ENCODE measurements at places on chromosomes 12 and 14.

DNA sequence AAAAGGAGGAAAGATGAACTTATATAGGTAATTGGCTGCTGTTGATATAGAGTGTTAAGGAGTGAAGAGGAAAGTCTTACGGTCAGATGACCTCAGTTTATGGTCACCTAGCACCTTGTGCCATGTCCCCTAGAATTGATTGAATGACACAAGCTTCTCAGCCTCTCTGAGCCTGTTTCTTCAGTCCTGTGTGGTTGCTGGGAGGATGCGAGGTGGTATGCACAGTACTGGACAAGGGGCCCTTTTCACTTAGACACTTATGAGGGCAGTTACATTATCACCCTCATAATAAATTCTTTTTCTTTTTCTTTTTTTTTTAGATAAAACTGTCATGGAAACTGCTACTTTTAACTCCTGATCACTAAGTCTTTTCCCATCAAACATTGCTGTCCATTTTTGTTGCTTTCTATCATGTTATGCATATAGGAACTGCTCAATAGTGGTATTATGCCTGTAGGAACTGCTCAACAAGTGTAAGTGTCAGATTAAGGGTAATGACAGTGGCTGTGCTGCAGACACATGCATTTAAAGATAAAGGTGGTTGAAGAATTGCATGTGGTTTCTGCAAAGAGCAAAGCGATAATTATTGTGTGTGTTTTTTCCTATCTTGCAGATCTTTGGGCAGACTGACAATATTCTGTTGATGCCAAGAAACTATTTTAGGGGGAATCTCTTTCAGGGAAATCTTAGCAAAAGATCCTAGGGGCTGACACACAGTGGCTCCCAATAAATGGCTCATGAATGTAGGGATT is 11.6 kb downstream of the ANO6 start:
- no peak for DNase-seq

DNA sequence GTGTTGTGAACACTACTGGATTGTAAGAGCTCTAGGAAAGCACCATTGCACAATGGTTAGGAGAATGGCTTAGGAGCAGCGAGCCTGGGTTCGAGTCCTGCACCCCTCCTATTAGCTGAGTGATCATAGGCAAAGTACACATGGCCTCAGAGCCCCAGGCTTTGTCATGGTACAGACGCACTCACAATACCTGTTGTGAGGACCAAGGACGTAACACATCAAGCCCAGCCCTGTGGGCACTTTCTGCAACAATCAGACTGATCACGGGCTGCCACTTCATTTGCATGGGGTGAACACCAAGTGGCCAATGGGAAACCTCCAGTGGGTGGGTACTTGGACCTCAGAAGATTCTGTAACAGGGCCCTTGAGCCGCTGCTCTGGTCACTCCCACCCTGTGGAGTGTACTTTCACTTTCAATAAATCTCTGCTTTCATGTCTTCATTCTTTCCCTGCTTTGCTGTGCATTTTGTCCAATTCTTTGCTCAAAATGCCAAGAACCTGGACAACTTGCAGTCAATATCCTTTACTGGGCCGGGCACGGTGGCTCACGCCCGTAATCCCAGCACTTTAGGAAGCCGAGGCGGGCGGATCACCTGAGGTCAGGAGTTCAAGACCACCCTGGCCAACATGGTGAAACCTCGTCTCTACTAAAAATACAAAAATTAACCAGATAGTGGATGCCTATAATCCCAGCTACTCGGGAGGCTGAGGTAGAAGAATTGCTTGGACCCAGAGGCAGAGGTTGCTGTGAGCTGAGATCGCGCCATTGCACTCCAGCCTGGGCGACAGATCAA is 28.2 kb downstream of the GLRX5 start:
- no peak for DNase-seq

DNA sequence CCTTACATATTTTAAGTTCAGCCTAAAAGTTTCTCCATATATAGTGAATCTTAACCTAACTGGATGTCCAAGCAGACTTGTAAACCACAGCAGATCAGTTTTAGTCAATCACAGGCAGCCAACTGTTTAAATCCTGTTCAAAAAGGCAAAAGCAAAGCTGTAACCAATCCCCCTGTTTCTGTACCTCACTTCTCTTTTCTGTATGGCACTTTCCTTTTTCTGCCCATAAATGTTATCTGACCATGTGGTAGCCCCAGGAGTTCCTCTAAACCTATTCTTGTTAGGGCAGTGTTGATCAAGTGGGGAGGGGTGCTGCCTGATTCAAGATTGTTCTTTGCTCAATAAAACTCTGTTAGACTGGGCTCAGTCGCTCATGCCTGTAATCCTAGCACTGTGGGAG is 8.5 kb upstream of the DACT1 start:
- no peak for DNase-seq

- no peak for DNase-seq
Measured at GRCh38 chr12:1916371-1917171, 1.9 kb downstream of the CACNA2D4 start.

DNA sequence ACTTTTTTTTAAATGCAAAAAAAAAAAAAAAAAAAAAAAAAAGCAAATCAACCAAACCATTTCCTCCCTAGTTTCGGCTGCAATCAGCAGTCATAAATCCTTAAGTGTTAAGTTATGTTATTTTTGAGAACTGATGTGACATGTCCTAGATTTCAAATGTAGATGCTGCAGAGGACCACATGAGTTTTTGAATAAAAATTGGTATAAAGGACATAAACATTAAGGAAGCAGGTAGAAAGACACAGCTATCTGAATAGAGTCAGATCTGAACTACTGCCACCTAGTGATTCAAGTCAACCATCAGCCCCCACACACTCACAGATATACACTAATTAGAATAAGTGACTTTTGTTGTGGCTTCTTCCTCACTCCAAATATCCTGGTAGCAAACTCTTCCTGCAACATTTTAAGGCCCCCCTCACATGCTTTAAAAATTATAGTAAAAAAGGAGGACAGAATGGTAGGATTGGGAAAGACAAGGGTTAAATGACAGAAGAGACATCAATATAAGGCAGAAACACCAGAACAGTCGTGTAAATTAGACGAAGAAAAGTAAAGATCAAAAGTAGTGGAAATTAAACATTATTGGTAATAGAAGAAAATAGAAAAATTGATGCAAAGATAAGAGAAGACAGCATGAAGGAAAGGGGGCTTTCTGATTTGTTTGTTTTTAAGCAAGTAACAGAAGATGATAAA is 394.5 kb upstream of the ATP2B1 start:
- DNase-seq, result no peak

DNA sequence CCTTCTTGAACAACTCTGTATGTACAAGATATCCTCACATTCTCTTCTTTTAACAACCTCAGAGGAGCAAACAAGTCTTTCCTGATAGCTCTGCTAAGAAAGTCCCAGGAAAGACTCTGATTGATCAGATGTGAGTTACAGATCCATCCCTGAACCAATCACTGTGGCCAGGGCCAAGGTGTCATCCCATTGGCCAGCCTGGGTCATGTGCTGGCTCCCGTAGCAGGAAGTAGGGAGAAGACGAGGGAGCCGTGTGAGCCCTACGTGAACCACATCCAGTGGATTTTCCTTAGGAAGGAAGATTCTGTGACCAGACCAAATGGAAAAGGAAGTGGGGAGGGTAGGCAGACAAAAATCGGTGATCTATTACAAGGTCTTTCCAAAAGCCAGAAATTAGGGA is 5.6 kb downstream of the P2RX7 start:
- DNase-seq, result no peak

- DNase-seq, result no peak
Measured at GRCh38 chr12:47025798-47026197, 53.6 kb upstream of the PCED1B start.

GRCh38 chr12:124863416-124864325 is at the start of gene SCARB1:
Gene SCARB1 (minus strand): TSS chr12:124863864. CDS start chr12:124863720, 144 bp downstream.
- peak; percentile 58 for DNase-seq

DNA sequence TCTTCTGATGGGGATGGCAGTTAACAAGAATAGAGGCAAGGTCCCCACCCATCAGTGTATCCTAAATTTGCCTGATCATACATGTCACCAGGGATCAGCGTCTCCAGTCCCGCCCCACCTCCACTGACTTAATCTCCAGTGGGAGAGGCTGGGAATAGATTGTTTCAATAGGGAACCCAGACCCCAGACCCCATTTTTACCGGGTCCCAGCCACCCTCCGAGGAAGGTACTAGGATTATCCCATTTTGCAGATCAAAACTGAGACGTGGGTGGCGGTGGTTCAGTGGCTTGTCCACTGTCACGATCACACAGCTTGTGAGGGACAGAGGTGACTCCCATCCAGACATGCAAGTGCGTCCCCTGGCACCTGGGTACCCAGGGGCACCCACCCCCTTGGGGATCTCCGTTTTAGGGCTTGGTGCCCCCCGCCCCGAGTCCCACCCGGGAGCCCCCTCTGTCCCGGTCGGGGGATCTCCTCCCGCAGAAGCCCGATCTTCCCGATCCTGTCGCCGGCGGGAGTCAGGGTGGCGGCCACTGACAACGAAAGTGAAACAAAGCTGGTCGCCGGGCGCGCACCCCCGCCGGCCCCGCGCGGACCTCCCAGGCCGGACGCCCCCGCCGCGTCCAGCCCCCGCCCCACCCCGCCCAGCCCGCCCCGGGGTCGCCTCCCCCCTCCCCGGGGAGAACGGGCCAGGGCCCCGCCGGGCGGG is 523 bp downstream of the WSB2 start:
- no peak for DNase-seq

GRCh38 chr12:68976395-68976841 is 43.4 kb upstream of the CPM start:
- no peak for DNase-seq

DNA sequence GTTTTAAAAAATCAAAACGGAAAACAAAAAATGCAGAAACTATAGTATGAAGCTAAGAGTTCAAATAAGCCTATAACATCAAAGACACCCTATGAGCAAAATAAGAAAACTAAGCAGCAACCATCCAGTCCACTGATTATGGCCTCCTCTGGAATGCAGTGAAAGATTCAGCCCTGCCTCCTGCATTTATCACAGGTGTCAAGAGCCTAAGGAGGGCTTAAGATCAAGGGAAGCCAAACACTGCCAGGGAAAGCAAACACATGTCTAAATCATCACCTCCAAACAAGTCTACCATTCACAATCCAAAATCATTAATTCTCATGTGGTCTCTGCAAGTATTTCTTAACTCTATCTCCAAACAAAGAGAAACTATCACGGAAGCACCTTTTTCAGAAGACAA is 28.4 kb downstream of the SARNP start:
- no peak for DNase-seq

- no peak for DNase-seq
Measured at GRCh38 chr14:70558356-70558755, 23.6 kb upstream of the ADAM20 start.

DNA sequence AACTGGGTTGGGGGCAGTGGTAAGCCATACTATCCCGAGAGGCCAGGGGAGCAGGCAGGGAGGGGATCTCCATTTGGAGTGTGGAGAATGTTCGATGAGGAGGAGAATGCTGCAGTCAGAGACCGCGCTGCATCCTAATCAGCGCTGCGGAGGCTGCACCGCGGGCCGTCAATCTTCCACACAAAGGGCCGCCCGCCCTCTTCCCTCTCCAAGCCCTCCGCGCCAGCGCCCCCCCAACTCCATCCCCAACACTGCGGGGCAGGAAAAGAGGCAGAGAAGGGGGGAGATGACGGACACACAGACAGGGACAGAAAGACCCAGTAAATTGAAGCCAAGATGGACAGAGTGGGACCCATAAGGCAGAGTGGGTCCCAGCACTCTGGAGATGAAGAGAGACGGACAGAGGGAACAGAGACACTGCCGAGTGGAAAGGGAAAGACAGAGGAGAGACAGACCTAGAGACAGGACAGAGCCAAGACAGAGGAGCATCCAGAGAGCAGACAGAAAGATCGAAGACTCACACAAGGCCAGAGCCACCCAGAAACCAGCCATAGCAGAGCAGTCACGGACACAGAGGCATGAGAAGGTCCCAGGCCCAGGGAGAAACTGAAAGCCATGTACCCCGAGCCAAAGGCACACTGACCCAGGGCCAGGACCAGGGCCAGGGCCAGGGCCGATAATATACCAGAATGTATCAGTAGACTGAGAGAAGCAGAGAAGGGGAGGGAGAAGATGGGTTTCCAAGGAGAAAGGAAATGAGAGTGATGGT is 3.5 kb downstream of the CISTR start:
- DNase-seq, result no peak

DNA sequence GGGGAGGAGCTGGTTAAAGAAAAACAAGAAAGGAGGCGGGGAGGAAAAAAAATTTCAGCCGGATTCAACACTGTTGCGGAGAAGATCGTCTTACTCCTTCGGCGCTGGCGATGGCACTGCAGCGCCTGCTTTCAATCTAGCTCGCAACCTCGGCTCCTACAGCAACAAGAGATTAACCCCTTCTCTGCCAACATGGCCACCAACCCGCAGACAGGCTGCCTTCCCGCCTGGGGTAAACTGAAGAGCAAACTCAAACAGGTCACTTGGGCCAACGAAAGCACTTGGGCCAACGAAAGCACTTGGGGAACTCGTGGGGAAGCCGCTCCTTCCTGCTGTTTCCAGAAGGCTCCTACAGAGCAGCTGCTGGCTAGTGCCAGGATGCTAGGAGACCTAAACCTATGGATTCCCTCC is 73.7 kb downstream of the CIT start:
- no peak for DNase-seq

DNA sequence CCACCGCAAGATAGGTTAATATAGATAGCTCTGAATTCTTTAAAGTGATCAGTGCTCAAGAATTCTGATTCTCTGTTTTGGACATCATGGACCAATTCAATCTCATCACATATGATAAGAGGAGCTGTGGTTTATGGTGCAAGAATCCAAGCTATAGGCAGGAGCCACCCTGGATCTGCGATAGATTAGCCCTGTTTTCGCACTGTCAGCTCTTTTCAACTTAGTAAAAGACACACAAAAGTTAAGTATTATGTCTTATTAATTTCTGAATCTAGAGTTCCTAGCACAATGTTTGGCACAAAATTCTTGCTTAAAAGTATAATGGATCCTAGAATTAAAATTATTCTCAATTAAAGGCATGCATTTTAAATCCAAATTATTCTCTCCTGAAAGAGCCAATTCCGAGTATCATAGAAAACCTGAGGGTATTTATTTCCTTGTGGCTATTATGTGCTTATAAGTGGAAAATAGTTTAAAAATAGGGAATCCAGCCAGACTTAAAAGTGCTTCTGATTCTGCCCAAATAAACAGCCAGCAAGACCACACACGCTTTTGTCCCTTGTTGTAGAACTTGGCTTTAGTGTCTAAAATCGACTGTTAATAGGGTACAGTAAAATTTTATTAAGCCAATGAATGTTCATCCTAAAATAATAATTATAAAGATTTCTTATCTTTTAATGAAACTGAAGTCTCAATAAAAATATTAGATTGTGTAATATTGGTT is 184.9 kb upstream of the FLRT2 start:
- DNase-seq, result no peak

GRCh38 chr12:127144770-127145169 is 1122.2 kb upstream of the TMEM132C start:
- no peak for DNase-seq

GRCh38 chr12:60494244-60494643 is 898.4 kb downstream of the SLC16A7 start:
- no peak for DNase-seq

DNA sequence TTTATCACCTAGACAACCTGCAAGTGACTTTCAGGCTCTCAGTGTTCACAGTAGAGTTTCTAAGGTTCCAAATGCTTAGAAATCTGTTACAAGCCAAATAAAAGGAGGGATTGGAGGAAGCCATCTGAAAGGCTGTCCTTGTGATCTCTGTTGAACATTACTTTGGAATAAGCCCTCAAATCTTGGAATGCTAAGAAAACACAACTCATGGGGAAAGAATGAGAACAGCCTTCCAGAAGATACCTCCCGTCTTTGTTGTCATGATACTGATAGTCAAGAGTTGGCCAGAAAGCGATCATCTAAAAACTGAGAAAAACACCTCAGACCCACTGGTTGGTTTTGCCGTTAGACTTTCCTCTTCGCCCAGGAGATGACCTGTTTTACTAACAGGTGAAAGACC is 44.4 kb upstream of the KCNK13 start:
- no peak for DNase-seq

- DNase-seq, result no peak
Measured at GRCh38 chr12:49790741-49791555, 37.3 kb downstream of the NCKAP5L start.

All from activated CD8-positive, alpha-beta memory T cell treated with anti-CD3 and anti-CD28 coated beads for 4 hours (primary cell).